Non-pigmented ciliary epithelial cell (primary cell): ENCODE measurements at places on chromosomes 3 and 15.

DNA sequence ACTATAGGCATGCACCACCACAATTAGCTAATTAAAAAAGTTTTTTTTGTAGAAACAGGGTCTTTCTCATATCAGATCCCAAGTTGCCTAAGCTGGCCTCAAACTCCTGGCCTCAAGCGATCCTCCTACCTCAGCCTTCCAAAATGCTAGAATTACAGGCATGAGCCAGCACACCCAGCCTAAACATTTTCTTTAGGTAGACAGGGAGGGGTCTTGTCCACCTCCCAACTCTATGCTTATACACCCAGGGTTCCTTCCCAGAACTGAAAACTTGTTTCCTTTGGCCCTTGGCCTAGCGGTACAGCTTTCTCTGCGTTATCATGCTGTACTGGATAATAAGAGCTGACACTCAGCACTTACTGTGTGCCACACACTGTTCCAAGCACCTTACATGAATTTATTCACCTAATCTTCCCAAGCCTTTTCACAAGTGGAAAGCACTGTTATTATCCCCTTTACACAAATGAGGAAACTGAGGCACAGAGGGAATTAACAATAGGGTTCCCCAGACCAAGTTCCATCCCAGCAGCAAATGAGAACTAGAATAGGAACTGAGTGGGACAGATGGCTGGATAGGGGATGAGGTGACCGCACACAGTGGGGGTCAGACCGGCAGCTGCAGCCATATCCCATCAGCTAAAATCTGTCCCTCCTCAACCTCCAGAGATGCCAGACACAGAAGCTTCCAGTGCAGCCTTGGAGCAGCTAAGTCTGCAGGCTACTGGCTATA lies 150.8 kb downstream of the MEGF11 start:
- DNase-seq, result no peak

GRCh38 chr3:69085168-69085832 lies 563 bp downstream of the ARL6IP5 start:
- no peak for DNase-seq

- no peak for DNase-seq
These were observed 38.5 kb upstream of the CTDSPL start for GRCh38 chr3:37823189-37823588.

- no peak for DNase-seq
These were observed 2.2 kb downstream of the PTPRG start for GRCh38 chr3:61563313-61564271.

DNA sequence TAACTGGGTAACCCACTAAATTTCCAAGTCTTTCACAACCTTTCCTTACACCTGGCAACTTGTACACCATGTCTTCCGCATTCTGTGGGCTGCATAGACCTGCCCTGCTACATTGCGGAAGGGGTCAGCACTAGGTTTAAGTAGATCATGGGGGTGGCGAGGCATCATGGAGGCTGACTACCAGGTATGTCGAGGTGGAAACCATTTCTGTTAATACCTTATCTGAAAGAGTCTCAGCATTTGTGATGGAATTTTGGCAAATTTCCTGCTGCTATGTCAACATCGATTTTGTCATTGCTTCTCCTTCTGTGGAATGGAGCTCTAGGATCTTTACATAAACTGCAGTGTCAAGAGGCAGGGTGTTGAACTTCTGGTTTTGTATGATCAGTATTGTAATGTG lies 187.2 kb downstream of the GHSR start:
- DNase-seq, result no peak

DNA sequence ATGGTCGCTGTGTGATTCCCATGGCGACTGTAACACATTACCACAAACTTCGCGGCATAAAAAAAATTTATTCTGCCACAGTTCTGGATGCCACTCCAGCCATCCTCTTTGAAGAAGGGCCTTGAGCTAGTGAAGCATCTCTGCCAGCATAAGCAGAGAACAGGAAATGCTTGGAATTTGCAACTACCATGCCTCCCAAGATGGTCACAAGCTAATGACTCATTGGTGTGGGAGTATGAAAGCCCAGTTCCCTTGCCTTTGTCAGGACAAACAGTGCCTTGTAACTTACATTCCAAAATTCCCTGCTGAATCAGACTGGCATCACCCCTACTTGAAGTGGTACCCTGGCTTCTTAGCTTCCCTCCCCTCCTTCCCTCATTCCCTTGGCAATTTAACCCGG lies 129.7 kb downstream of the PROS1 start:
- DNase-seq, result peak; percentile 65

- peak; percentile 97 for DNase-seq
These were observed 93.3 kb upstream of the HACD2 start for GRCh38 chr3:123678108-123678511.

DNA sequence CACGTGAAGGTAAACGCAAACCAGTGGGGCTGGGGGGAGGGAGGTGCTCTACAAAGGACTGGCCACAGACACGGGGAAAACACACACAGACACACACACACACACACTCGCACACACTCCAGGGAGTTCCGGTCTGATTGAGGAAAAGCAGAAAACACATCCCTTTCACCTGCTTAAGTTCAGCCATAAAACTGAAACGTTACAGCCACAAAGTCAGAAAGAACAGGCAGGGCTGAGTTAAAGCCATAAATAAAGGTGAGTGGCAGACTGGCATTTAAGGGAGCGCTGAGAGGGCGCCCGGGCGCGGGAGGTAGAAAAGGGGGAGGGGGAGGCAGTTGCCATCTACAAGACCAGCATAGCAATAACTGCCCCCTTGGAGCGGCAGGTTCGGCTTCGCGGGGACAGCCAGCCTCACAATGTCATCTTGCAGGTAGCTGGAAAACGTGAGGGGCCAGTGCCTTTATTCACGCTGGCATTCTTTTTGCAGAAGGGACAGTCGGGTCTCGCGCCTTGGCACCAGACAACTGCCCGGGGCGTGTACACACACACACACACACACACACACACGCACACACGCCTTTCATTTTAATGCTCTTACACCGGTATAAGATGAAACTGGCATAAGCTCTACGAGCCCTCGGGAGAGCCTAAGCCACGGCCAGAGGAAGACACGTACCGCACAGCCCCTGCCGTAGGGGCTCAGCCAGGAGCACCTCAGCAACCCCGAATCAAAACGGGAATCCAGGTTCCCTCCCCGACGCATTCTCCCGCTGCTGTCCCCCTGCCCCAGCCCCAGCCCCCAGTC lies 866 bp downstream of the TNIK start:
- DNase-seq, result no peak

DNA sequence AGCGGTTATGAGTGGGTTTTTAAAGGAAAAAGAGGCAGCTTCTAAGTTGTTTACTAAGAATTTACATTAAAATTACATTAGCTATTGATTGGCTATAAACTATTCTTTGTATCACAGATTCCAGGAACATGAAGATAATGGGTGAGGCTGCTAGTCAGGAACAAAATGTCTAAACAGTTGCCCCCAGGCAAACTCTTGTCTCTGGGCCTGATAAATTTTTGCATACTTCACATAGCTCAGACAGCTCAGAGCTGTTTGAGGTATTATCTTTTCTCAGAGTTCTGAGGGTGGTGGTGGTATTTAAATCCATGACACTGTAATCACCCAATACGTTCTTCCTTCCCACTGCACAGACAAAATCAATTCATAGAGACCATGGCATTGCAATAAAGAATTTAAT lies 2.1 kb upstream of the HACD2 start:
- DNase-seq, result peak; percentile 57

GRCh38 chr3:13343601-13344000 lies 76.5 kb downstream of the NUP210 start:
- DNase-seq, result no peak

DNA sequence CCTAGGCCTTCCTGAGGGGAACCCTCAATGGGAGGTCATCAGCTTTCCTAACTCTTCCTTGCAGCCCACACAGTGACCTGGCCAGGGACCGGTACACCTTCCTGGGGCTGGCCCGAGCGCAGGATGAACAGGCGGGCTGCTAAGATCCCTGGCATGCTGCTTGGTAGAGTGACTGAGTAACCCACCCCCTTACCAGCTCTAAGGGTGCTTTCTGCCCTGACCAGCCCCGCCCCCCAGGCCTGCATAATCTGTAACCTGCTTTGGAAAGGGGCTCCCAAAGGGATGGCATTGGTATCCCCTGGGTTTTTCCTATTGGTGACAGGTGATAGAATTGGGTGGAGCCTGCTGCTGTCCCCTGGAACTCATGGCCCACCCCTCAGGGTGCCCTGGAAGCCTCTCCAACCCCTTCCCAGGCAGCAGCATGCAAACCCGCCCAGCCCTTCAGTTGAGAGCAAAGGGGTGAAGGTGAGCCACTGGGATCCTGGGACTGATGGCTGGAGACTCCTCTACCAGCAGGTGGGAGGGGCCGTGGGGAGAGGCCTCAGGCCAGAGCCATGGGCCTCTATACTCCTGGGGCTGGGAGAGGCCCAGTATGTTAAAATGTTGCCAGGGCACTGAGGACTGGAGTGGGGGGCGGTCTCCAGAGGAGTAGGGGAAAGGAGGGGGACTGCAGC lies 11.1 kb upstream of the KIF7 start:
- DNase-seq, result no peak

GRCh38 chr15:69450968-69451695 lies 1.5 kb upstream of the RPLP1 start:
- no peak for DNase-seq

DNA sequence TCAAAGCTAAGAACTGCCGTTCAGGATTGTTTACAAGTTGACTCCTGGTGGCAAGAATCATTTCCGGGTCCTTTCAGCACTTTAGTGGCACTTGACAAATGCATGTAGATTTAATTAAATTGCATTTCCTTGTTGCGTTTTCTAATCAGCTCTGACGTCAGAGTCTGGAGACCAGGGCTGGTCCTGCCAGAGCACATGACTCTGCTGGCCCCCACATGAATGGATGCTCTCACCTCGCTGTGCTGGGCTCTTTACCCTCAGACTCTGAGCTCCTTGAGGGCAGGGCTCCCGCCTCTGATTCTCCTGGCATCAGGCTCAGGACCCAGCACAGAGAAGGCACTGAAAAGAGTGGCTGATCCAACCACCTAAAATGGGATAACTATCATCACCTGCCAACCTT lies 69.4 kb downstream of the FEM1B start:
- no peak for DNase-seq

GRCh38 chr3:148698190-148698810 lies 597 bp downstream of the AGTR1 start:
- no peak for DNase-seq

DNA sequence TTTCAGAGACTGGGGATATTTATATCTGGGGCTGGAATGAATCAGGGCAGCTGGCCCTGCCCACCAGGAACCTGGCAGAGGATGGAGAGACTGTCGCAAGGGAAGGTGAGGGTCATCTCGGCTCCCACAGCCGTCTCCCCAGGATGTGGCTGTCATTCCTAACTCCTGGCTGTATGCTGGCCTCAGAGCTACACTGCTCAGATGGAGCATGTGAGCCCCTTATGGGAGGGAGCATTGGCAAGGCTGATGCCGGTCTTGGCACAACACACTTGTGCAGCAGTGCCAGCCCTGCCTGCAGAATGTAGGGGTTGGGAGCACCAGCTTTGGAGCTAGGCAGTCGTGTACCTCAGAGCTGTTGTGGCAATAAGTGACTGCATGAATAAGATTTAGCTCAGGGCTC lies 5.2 kb downstream of the RCCD1 start:
- no peak for DNase-seq
